ENCODE measurements at places on chromosomes 16 and 17.
A peak's percentile ranks its signal among the peaks of the same experiment; 100 is the strongest.

- DNase-seq = no peak
Measured at GRCh38 chr16:83942815-83943515, 10.1 kb upstream of the OSGIN1 start.

GRCh38 chr17:68103148-68103547 is 67.6 kb downstream of the KPNA2 start:
- DNase-seq = no peak

GRCh38 chr17:80689129-80689619 is 144.5 kb downstream of the RPTOR start:
- DNase-seq = no peak

- no peak for DNase-seq
Measured at GRCh38 chr16:49457196-49457595, 83.6 kb downstream of the C16orf78 start.

GRCh38 chr16:79297805-79298204 is 302.7 kb downstream of the MAF start:
- no peak for DNase-seq

DNA sequence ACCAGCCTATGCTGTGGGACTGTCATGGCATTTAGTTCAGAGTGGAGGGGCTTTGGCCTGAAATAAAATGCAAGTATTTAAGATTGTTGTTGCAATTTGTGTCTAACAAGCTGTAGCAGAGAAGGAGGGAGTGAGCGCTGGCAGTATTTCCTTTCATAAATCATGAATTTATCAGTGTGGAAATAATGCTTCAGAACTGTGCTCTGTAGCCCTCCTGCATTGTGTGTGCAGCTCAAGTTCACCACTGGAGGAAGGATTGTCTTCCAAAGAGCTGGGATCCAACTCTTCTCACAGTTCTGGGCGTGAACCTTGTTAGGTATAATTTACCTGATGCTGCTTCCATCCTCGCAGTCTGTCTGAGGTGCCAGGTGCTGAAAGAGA is 15.1 kb downstream of the SNX11 start:
- DNase-seq = no peak

- no peak for DNase-seq
Measured at GRCh38 chr16:3149193-3149530, 14.3 kb downstream of the ZNF213 start.

DNA sequence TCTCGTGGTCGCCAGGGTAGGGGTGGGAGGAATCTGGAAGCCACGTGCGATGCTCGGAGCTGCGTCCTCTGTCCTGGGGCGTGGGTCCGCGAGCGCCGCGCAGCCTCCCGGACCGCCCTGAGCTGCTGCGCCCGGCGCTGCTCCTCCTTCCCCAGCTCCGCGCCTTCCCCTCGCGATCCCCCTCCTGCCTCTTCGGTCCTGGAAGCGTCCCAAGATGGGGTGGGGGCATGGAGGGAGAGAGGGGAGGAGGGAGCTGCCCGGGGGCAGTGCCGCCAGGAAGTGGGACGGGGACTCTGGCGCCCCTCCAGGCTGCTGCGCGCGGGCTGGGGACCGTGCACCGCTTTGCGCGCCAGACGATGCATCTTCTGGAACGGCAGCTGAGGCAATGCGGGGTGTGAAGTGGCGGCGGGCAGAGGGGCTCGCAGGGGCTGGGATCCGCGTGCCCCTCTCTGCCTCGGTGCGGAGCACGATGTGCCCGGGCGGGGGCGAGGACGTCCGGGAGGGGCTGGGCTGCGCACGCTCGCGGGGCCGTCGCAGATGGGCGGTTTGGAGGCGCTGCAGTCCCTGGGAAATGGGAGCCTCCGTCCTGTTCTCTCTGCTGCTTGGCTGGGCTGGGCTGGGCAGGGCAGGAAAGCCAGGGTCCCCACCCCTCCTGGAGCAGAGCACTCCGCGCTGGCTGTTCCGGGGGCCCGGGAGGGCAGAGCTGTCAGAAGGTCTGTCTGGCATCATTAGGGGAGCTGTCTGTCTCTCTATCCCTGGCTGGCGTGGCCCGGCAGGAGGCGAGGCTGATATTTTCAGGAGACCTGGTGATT is 388.0 kb downstream of the SEC14L1 start:
- DNase-seq = peak; percentile 35

DNA sequence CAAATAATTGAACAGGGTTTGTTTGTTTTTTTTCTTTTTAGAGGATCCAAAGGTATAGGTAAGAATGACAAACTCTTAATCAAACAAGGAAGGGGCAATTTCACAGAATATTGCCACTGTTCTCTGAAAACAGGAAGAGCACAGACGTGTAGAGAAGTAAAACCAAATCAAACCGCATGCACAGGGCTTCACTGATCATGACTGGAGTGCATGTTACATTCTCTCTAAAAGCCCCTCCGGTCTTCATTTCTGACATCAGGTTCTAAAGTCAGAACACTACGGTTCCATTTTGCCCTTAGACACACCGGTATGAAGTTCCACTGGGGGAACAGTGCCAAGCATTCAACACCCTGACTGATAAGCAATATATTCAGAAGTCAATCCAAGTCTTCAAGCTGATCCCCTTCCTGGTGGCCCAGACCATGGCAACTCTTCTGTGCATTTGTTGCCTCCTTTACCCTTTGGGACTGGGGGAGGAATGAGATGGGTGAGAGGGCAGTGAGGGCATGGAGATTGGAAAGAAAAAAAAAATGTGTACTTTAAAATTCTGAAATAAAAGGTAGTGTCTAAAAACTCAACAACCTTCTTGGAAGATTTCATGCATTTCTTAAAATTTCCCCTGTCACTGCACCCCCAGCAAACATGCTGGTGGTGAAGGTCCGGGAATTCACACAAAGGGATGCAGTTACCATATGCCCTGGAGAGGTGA is 1.4 kb downstream of the MMD start:
- DNase-seq = peak; percentile 7

DNA sequence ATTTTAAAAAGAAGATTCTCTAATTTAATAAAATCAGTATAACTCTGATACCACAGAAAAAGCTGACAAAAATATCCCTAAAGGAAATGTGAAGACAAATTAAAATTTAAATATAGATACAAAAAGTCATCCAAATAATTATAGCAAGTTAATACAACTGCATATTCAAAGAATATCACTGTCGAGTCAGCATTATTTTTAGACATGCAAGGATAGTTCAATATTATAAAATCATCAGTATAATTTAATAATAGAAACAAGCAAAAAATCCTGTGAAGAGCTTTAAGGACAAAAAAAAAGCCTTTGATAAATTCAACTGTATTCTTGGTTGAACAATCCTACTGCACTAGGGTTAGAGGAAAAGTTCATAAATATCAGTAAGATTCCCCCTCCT is 21.0 kb upstream of the CDYL2 start:
- DNase-seq = no peak

- DNase-seq = peak; percentile 93
Measured at GRCh38 chr17:6640536-6641246, at the start of the genes KIAA0753 and TXNDC17. Gene KIAA0753, minus strand, starts transcription at chr17:6640711. Its CDS starts 5,608 bp downstream, at chr17:6635103. Gene TXNDC17, plus strand, starts transcription at chr17:6641060. Its CDS starts 23 bp downstream, at chr17:6641083.

DNA sequence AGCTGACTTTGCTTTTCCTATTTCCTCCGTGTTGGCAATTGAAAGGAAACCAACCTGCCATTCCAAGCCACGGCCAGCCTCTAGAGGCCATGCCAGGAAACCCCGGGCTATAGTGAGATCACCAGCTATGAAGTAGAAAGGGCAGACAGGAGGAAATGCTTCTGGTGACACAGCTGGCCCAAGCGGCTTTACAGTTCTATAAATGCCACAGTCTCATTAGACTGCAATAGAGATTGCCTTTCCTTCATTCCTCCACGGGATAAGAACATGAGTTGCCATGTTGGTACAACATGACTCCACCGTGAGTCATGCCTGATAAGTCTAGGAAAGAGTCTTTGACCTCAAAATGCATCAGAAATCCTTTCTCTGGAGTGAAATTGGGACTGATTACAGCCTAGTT is 384.9 kb downstream of the GRIN2A start:
- no peak for DNase-seq

DNA sequence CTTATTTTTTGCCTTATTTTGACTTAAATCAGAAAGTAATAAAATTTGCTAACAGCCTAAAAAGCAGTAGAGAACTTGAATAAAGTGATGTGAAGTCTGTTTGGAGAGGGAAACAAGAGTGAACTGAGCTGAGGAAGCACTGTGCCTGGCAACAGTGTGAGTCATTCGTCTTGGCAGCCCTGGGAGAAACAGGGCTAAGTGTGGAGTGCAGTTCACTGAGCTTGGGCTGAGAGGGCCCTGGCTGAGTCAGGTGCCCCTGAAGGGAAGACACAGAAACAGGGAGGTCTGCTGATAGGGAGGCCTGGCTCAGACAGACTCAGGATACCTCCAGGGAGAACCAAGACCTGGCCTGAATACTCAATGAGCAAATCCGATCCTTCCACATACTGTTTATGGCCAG is 132.1 kb downstream of the HS3ST4 start:
- no peak for DNase-seq

DNA sequence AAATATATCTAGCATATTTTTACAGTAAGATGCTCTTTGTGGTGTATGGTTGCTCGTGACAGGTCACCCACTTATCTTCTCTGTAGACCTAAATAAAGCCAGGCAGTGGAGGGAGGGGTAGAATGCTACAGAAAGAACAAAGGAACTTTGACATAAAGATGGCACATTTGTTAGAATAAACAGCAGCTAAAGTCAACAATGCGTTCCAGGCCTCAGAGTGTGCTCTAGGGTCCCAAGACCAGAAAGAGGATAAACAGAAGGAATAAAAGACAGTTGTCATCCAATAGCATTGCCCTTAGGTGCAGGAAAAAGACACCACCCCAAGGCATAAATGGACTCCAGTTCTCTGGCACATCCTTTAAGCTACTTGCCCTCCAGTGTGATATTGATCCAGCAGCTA is 523.0 kb upstream of the CDH11 start:
- no peak for DNase-seq
